Panc1 (cell line): ENCODE measurements at places on chromosomes 6 and 20.

DNA sequence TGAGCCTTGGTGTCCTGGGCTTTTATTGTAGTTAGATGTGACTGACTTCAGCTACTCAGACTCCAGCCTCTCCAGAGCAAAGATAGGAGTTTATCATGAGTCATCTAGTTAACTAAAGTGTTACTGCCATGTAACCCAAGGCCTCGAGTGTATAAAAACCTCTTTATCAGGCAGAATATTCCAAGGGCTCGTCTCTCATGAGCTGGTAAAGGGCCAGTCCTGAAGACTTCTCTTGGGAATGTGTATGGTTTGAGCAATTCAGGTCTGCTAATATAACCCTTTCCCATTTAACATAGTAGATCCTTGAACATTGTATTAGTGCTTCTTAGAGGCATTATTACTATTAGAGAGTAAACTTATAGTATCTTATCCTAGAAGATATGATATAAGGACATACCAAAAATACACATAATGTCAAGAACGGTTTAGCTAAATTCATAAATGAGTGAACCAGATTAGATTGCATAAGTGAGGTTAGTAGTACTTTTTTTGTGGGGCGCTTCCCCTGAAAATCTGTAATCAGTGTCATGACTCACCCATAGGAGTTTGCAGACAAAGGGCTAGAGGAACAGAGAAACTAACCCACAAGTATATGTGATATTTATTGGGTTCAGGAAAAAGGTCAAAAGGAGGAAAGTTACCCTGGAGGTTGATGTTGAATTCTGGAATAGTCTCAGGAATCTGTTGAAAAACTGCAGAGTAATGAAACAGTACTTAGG lies 16.0 kb downstream of the DSE start:
- DNase-seq = no peak

- DNase-seq = no peak
Measured at GRCh38 chr6:87907521-87907920, 140.1 kb upstream of the SPACA1 start.

GRCh38 chr6:121105461-121105860 lies 228.8 kb downstream of the TBC1D32 start:
- no peak for DNase-seq

- DNase-seq = no peak
Measured at GRCh38 chr6:6984585-6985366, 123.0 kb upstream of the RREB1 start.

- no peak for DNase-seq
Measured at GRCh38 chr20:63322146-63322932, 29.4 kb downstream of the COL20A1 start.

DNA sequence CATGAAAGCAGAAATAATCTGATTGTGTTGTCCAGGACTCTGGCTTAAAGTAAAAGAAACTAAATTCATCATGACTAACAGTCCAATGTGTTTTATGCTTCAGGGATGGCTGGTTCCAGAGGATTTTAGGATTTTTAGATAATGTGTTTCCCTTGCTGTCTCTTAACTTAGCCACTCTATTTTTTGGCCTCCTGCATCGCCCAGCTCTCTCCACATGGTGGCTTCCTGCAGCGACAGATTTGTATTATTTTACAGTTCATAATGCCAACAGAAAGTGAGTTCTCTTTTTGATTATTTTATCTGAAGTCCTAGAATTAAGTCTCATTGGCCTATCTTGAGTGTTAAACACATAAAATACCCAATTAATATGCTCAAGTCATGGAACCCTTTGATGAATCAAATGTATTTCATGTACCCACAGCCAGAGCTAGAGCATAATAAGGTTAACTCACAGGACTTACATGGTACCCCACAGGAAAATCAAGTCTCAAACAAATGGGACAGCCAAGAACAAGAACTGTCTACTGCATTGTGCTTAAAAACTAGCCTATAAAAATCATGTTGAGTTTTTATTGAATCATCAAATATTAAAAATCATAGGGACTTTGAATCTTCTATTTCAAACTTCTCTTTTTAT lies 582.5 kb downstream of the DOK5 start:
- no peak for DNase-seq

DNA sequence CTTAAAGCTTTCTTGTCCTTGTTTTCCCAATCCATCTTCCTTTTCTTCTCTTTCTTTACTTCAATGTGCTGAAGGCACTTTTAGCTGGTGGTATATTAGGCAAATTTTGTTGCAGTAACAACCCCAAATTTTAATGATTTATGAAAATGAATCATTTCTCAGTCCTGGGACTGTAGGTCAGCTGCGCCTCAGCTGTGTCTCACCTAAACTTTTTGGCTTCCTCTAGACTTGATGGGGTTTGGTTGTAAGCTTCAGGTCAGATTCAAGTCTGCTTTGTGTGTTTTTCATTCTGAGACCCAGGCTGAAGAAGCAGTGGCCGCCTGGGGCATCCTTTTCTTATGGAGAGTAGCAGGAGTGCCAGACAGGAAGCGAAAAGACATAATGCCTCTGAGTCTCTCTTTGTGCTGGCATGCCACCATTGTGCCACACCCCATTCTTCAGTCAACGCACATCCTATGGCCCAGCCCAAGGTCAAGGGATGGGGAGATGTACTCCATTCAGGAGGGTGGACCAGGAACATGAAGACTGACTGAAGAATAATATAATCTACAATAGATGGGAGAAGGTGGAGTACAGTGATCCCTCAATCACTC lies 28.9 kb upstream of the CD83 start:
- no peak for DNase-seq

- no peak for DNase-seq
Measured at GRCh38 chr6:138643210-138643609, 130.4 kb upstream of the CCDC28A start.

GRCh38 chr20:16699293-16699692 lies 30.5 kb upstream of the SNRPB2 start:
- DNase-seq = no peak

GRCh38 chr20:36924167-36925045 lies 27.1 kb downstream of the SAMHD1 start:
- DNase-seq = no peak

GRCh38 chr20:30595698-30596097 lies 661.8 kb upstream of the DEFB115 start:
- DNase-seq = no peak

DNA sequence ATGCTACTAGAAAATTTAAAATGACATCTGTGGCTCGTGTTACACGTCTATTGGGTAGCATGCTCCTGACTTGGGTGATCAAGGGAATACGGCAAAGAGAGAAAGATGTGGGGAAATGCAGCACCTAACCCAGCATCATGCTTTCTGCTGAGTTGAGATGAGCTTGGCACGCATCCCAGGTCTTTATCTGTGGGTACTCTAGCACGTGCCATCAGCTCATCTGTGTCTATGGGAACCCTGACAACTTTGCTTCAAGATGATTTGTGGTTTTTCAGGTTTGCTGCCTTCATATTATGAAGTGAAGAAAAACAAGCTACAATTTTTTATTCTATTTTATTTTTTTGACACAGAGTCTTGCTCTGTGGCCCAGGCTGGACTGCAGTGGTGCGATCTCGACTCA lies 21.0 kb downstream of the RNASET2 start:
- DNase-seq = no peak

DNA sequence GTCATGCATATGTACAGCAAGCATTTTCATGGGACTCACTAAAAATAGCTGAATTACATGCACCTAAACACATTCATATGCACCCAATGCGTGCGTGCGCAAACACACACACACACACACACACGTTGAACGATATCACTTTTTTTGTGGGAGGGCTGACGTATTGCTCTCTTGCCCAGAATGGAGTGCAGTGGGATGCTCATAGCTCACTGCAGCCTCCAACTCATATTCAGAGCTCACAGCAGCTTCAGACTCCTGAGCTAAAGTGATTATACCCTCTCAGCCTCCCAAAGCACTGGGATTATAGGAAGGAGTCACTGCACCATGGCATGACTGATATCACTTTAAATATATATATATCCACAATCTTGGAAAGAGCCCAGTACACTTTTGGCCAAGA lies 620.4 kb upstream of the MANEA start:
- no peak for DNase-seq

DNA sequence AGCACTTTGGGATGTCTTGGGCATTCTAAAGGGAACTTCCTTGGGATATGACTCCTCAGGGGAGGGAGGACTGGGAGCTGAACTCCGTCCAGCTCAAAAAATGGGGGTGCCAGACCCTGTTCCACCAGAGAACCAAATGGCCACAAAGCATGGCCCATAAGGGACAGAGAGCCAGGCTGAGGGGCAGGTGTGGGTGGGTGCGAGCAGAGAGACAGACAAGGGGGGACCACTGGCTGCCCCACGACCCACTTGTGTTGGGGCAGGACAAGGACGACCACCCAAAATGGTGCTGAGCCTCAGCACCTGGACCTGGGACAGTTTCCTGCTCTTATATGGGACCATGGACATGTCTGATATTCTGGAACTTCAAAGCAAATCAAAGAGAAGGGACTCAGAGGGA lies 148.2 kb upstream of the MLN start:
- no peak for DNase-seq

- DNase-seq = no peak
Measured at GRCh38 chr6:12132351-12133222, 120.5 kb downstream of the HIVEP1 start.

DNA sequence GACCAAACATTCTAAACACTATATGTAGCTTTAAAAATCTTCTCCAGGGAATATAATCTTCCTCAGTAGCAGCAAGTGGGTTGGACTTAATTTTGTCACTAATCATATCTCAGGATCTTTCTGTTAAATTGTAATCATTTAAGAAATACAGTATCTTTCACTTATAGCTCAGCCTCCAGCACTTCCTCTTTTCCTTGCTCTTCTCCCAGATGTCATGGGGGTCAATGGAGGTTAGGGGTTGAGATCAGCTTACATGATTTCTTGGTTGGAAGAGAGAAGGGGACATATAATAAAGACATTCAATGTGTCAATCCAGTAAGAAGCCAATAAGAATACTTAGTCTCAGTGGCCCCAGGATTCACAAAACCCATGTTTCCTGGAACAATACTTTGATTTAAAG lies 15.7 kb upstream of the REPS1 start:
- no peak for DNase-seq

GRCh38 chr20:11918391-11918845 lies 725 bp downstream of the BTBD3 start:
- no peak for DNase-seq
